ENCODE measurements at places on chromosomes 1 and 21. TPM values are rescaled to one million over a fixed set of nuclear protein-coding genes. Genes with fewer than 3 reads are reported as not detected.

ARMH1 gene
- total RNA-seq, result 1.8 TPM

HLX gene
- total RNA-seq, result 15.1 TPM

CD1E gene
- 1.2 TPM for total RNA-seq

PPM1J gene
- 4.9 TPM for total RNA-seq

AMY1B gene
- not detected for total RNA-seq

PAPPA2 gene
- total RNA-seq, result 2.6 TPM

FCRL6 gene
- total RNA-seq, result 2.8 TPM

IFNLR1 gene
- under 0.01 TPM for total RNA-seq

ILDR2 gene
- total RNA-seq, result not detected

DNAJC28 gene
- 2.0 TPM for total RNA-seq

LYPD8 gene
- total RNA-seq, result not detected

CLCA2 gene
- 1.6 TPM for total RNA-seq

UBE2U gene
- total RNA-seq, result not detected

S100A14 gene
- total RNA-seq, result 99.2 TPM

PTCH2 gene
- 2.2 TPM for total RNA-seq

CLDN14 gene
- not detected for total RNA-seq

IQGAP3 gene
- total RNA-seq, result under 0.01 TPM

FCGR2B gene
- total RNA-seq, result 5.6 TPM

GNAT2 gene
- total RNA-seq, result not detected

MRTO4 gene
- total RNA-seq, result 18.9 TPM

RXRG gene
- total RNA-seq, result 0.16 TPM

GPR153 gene
- 6.6 TPM for total RNA-seq

OR10J1 gene
- total RNA-seq, result not detected

KLHDC9 gene
- 9.8 TPM for total RNA-seq

C1orf94 gene
- not detected for total RNA-seq

LCE3E gene
- total RNA-seq, result not detected

FMO4 gene
- total RNA-seq, result 20.3 TPM

CCDC27 gene
- total RNA-seq, result not detected

RHOU gene
- total RNA-seq, result 28.8 TPM

GALE gene
- total RNA-seq, result 28.2 TPM

SPATA17 gene
- total RNA-seq, result 0.48 TPM

VWA5B1 gene
- total RNA-seq, result 0.29 TPM

RYR2 gene
- total RNA-seq, result 0.33 TPM

NUDT4B gene
- 7.9 TPM for total RNA-seq

SPRR5 gene
- not detected for total RNA-seq

NUF2 gene
- total RNA-seq, result 1.3 TPM

KCNK1 gene
- total RNA-seq, result 0.96 TPM

COPA gene
- 153 TPM for total RNA-seq

ITPKB gene
- total RNA-seq, result 37.6 TPM

RABGGTB gene
- total RNA-seq, result 80.3 TPM

KMO gene
- total RNA-seq, result 1.1 TPM

Data from breast epithelium (tissue), 4 donors.